EL (cell line): ENCODE measurements at places on chromosomes 4 and X.

GRCh38 chr4:79598214-79598613, 190.2 kb upstream of the GK2 start:
- no peak for DNase-seq

DNA sequence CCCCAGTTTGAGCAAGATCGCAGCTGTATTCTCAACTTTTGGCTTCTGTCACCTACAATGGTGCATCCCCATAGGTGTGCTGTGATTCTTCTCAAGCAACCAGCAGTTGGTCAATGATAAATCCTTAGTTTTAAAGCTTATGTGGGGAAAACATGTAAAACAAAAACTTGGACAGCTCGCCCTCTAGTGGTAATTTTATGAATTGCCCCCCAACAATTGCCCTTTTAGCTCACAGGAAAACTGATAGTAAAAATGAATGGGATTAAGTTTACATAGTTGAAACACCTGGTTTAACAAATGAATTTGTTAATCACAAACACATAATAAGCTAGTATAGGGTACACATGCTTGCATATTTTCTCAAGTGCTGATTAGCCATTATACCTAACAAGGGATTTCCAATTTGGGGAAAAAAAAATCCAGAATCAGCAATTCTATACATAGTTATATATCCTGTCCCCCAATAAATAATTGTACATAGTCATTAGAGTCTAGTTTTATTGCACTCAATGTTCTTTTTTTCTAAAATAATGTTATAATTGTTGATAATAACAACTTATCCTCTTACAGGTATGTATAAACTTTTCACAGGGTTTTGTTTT, 30.1 kb downstream of the TEX13A start:
- peak; percentile 1 for DNase-seq

DNA sequence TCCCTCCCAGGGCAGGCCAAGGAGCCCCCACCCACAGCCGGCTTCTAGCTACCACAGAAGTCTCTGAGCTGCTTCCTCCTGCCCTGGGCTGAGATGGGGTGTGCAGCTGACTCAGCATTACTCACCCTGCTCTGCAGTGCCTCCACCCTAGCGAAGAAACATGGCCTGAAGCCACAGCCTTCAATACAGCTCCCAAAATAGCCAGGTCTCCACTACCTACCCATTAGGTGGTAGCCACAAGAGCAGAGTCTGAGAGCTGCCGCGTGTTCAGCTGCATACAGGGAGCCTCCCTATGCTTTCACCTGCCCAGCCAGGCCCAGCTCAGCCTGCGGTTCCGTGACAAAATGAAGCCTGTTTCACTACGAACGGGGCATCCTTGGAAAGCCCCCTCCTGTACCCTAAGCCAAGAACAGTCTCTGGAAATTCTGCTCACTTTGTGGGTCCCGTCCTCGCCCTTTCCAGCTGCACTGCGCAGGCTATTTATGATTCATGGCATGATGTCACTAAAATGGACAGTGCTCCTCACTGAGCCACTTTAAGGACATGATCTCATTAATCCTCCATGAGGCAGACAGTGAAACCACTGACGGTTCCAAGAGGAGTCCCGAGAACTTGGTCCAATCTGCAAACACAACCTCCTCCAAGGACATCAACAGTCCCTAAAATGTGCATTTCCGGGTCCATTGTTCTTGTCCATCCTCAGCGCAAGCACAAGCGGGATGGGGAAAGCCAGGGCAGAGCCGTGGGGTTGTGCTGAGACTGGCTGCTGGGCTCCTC, 20.2 kb downstream of the WDR1 start:
- DNase-seq: peak; percentile 93

GRCh38 chr4:38306482-38307071, 346.4 kb downstream of the PTTG2 start:
- DNase-seq: no peak

DNA sequence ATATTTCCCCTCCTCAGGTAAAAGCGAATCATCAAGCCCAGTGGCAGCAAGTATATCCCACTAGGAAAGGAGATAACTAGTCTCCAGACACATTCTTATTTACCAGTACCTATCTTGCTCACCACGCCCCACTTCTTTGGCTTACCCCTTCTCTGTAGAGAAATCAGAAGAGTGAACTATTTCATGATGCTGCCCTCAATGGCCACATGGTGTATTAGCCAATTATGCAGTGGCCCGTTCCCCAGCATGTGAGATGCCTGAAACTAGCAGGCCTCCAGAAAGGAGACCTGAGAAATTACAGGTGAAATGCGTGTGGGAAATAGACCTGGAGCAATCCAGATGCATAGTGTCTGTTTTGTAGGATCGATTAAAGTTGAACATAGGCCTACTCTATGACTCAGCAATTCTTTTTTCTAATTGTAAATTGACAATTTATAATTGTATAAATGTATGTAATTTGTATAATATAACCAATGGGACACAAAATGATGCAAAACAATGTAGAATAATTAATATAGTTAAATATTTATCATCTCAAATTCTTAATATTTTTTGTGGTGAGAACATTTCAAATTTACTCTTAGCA, 87.3 kb downstream of the CXCL13 start:
- DNase-seq: no peak

DNA sequence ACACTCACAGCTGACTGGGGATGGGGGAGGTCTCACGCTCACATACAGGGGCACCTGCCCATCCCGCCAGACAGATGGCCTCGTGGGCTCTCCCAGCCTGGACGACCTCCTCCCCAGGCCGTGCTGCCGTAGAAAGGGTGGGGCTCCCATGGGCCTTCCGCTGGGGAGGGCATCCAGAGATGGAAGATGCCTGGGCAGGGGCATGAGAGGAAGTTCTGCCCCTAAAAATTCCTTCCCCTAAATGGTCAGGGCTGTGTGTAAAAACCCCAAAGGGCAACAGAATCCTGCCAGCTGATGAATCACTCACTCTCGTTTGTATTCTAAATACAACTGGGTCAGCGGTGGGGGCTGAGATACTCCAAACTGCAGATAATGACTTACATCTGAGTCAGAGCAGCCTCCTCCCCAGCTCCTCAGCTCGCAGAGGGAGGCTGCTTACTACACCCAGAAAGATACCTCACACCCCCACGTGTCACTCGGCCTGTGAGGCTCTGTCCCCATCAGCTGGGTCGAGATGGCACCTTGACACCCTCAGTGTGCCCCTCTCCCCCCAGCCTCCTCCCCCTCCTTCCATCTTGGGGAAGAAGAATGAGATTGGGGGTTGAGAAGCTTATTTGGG, 10.1 kb downstream of the WDR1 start:
- DNase-seq: peak; percentile 99

GRCh38 chr4:88803600-88804096, 106.0 kb upstream of the NAP1L5 start:
- DNase-seq: peak; percentile 92

DNA sequence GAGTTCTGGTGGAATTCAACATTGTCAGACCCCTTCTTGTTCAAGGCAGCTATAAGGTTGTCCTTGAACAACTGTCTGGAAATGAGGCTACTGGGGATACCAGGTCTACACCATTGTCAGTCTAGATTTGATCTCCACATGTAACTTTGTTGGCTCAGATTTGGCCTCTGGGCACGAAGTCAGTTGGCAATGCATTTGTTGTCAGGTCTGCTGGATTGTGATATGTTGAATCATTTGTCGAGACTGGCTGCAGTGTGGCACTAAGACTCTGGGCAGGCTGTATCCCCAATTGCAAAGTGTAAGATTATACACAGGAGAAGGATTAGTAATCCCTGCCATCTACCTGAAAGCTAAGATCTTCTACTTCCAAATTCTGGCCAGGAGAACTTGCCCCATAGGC, 26.5 kb downstream of the ZNF81 start:
- no peak for DNase-seq

GRCh38 chr4:143337600-143338287, 1.1 kb downstream of the GAB1 start:
- peak; percentile 64 for DNase-seq

DNA sequence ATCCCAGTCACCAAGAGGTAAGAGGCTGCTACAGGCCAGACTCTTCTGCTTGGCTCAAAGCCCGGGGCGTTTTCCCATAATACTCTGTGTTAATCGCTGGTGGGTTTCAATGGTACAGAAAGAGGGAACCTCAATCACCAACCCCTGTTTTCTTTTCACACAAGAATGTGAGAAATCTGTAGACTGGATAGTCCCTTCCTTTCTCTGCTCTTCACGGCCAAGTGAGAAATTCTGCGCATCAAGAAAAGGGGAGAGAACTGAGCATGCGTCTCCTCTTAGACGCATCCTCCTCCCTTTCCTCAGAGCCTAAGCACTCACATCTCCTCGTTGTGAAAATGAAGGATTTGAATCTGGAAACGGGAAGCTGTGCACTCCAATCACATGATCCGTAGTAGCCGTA, 64.7 kb downstream of the CLNK start:
- no peak for DNase-seq

- no peak for DNase-seq
Measured at GRCh38 chr4:152815078-152815477, 35.3 kb downstream of the ARFIP1 start.

DNA sequence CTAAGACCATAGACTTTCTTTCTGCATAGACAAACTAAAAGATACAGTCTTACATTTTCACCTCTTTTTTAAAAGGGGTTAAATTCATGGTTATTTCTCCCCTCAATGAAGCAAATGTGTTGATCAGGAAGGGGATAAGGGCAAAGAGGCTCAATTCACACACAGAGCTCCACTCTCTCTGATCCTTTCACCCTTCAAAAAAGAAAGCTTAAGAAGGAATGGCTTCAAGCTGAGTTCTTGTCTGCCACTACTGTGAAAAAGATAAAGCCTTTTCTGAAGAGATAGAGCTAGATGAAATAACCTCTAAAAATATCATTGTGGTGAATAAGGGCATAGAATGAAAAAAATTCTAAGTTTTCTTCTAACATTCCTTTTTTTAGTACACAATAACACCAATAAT, 28.3 kb downstream of the SEPSECS start:
- no peak for DNase-seq

GRCh38 chr4:87853108-87853507, 20.3 kb downstream of the MEPE start:
- peak; percentile 60 for DNase-seq

DNA sequence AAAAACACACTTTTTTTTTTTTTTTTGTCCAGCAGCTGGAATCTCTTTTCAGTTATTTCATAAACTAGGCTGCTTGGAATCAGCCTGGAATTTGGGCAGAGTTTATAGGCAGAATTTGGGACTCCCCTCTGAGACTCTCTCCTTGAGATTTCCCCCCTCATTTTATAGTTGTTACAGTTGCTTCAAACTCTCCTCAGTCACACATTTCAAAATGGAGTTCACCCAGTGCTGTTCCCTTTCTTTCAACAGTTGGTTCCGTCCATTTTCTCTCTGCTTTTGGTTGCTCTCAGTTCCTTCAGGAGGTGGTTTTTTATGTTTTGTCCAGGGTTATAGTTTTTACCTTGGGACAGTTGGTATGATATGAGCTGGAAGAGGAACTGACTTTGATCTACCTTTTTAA, 27.5 kb downstream of the NSD2 start:
- no peak for DNase-seq

GRCh38 chr4:174041555-174042105, 241.8 kb downstream of the FBXO8 start:
- DNase-seq: no peak

- DNase-seq: no peak
Measured at GRCh38 chrX:6599230-6599860, 64.4 kb upstream of the VCX3A start.

- DNase-seq: no peak
Measured at GRCh38 chr4:185017964-185018772, at the start of gene HELT. Gene HELT (plus strand): TSS chr4:185018490. CDS start chr4:185018929, 439 bp downstream.

- DNase-seq: no peak
Measured at GRCh38 chr4:140816806-140817510, 60.8 kb upstream of the TBC1D9 start.

DNA sequence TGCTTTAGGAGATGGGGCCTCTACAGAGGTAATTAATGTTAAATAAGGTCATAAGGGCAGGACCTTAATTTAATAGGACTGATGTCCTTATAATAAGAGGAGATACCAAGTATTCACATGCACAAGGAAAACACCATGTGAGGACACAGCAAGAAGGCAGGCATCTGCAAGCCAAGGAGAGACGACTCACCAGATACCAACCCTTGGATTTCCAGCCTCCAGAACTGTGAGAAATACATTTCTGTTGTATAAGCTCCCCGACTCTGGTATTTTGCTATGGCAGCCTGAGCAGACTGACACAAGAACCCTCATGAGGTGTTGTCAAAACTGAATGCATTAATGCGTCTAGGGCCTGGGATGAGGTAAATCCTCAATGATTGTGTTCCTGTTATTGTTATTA, 56.2 kb upstream of the MAPK10 start:
- peak; percentile 1 for DNase-seq

DNA sequence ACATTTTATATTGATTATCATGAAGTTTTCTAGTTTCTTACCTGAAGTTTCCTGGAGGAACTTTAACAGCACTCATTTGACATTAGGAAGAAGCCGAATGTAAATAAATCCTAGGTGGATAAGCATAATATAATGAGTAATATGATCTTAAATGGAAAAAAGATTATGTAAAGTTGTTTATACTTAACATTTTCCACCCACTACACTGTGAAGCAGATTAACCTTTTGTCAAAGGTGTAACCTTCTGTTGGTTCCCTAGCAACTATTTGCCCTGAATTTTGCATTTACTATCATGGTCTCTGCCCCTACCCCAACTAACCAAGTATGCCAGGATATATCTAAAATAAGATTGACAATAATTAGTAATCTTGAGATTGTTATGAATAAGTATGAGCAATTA, at the start of gene UGT2A1:
TSS of gene UGT2A1 (minus strand) at position 101 of the 400 bp plus-strand sequence. CDS start 5,603 bp downstream, outside the sequence.
- no peak for DNase-seq

DNA sequence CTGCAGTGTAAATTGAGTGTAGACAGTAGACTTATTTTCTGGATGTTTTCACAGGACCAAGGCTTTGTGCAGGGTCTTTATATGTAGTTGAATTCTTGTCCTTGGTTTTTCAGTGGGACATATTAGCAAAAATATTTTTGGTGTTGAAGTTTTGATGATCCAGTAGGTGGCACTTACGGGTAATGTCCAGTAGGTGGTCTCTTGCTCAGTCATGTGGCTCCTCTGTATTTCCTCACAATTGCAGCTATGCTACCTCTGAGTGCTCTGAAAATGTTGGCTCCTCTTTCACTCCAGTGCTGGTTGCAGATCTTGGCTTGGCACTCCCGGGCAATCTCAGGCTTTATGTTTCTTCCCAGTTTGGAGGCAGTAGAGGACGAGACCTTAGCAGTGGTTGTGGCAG, 419.8 kb upstream of the AMOT start:
- DNase-seq: no peak

- peak; percentile 13 for DNase-seq
Measured at GRCh38 chr4:55216863-55217635, 91.7 kb upstream of the KDR start.

DNA sequence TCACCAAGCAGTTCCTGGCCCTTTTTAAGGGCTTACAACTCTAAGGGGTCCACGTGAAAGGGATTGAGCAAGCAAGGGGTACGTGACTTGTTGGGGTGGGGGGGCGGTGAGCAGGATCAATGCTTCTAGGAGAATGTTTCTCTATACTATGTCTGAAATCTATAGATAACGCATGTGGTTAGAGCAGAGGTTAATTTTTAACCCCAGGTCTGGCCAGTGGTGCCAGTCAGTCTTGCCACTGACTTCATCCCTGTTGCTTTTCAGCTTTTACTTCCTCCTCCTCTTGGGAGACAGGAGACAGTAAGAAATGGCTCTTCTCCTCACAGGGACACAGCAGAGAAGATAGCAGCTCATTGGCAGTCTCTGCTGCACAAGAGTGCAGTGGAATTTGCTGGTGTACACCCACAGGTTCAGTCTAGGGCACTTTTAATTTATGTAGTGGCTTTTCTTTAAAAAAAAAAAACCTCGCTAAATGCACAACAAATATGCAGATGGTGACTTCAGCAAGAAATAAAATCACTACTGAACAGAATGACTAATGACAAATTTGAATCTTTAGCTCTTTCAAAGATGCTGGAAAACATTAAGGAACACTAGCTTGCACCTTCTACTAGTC, 190.5 kb downstream of the CCNG2 start:
- DNase-seq: no peak

- no peak for DNase-seq
Measured at GRCh38 chr4:23401572-23401971, 488.3 kb downstream of the PPARGC1A start.
